ENCODE measurements at places on chromosomes 4 and X.

DNA sequence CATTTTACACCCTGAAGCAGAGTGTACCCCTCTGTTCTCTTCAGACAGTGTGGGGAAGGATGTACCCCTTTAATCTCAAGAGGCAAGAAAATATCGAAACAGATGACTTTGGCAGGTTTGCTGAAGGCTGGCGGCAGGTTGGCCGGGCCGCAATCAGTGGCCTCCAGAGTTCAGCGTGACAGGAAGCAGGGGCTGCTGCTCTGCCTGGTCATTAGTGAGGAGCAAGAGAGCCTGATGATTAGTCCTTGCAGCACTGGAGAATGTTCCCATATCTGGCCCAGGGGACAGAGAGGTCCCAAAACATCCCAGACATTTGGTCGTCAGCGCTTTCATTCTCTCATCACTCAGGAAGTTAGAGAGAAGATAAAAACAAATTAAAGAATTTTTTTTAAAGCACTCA lies 352.8 kb downstream of the SPRY1 start:
- no peak for DNase-seq

- peak; percentile 5 for DNase-seq
Measured at GRCh38 chr4:138565576-138565975, 323.4 kb upstream of the SLC7A11 start.

GRCh38 chr4:140250989-140251552 lies 97.1 kb upstream of the MAML3 start:
- DNase-seq, result no peak

DNA sequence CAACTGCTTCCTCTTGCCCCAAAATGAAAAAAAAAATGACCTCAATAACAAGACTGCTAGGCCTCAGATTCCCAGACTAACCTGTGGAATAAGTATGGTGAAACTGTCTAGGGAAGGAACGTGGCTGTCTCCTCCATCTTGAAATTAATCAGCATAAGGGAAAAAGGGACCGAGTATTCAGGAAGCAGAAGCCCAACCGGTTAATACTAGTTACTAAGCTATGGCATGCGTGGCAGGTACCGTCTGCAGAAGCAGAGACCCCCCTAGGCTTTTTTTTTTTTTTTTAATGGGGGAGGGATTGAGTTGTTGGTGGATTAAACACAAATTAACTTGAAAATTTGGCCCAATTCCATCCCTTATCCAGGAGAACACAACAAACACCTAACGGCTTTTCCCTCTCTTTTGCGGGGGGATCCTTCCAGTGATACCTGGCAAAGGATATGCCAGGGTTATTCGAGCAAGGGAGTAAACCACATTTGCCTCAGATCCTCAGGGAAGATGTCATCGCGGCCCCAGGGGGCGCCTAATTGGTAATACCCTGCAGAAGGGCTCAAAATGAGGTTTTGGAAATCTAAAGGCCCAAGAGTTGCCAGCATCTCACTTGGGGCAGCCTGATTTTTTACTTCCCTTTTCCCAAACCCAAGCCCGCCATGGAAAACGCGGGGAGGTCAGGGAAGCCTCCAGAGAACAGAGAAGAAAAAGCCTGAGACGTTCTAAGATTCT lies 893 bp downstream of the RLIM start:
- peak; percentile 37 for DNase-seq

DNA sequence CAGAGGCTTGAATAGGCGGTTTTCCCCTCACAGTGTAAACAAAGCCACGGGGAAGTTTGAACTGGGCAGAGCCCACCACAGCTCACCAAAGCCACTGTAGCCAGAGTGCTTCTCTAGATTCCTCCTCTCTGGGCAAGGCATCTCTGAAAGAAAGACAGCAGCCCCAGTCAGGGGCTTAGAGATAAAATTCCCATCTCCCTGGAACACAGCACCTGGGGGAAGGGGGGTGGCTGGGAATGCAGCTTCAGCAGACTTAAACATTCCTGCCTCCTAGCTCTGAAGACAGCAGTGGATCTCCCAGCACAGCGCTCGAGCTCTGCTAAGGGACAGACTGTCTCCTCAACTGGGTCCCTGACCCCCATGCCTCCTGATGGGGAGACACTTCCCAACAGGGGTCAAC lies 44.0 kb upstream of the USP38 start:
- no peak for DNase-seq

GRCh38 chrX:139776599-139776998 lies 68.6 kb upstream of the MCF2 start:
- DNase-seq, result no peak

- DNase-seq, result no peak
Measured at GRCh38 chr4:2082118-2082517, 23.0 kb downstream of the NAT8L start.

DNA sequence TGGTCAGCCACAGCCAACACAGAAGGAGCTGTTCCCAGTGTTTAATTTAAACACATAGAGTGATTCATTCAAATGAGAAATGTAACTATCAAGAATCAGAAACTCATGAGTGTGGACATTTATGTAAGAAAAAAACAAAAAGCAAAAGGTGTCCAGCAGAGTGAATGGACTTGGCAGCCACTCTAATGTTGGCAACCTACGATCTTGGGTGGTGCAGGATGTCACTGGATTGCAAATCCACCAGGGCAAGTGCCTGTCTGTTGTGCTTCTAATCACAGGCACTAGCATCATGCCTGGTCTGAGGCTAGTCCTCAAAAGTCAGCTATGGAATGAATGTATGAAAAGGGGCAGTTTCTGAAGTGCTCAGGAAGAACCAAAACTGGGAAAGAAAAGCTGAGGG lies 277.7 kb upstream of the CLNK start:
- DNase-seq, result no peak

DNA sequence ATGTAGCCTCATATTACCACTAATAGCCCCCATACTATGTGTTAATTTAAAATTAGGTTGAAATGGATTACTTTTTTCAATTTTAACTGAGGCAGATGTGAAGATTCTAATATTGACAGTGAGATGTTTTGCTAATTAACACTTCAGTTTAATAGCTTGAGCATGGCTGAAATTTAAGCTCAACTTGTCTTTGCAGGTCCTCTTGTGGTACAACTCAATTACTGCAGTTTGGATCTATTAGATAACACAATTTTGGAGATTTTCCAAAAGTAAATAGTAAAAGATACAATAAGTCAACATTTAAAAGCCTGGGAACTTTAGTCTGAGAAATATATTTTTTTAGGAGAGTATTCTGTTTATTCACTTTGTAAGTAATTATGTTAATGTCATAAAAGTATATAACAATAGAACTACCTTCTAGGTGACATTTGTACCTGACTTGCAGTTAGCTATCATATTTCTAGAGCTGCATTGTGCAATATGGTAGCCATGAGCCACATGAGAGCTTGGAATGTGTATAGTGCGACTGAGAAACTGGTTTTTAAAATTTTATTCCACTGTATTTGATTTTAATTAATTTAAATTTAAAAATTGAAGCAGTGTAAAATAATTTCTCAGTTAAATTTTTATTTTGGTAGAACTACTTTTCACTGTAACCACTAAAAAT lies 73.1 kb upstream of the FMR1 start:
- DNase-seq, result peak; percentile 1

GRCh38 chr4:13364653-13365052 lies 119.5 kb downstream of the RAB28 start:
- DNase-seq, result no peak

DNA sequence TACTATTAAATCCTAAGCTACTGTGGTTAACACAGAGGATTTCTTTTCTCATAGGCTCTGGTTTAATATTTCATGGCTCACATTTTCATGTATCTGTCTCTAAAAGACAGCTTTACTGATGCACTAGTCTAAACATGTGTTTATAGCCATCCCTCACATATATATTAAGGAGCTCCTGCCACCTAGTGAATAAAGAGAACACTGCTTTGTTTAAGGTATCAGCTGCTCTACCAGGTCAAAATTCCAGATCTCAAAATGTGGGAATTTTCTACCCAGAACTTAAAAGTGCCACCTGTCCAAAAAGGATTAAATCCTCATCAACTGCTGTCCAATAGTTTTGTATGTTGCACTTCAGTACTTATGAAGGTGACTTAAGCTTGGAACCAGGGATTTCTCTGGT lies 188.5 kb upstream of the TEX13C start:
- peak; percentile 2 for DNase-seq

- DNase-seq, result no peak
Measured at GRCh38 chr4:55178226-55179005, 53.0 kb upstream of the KDR start.

DNA sequence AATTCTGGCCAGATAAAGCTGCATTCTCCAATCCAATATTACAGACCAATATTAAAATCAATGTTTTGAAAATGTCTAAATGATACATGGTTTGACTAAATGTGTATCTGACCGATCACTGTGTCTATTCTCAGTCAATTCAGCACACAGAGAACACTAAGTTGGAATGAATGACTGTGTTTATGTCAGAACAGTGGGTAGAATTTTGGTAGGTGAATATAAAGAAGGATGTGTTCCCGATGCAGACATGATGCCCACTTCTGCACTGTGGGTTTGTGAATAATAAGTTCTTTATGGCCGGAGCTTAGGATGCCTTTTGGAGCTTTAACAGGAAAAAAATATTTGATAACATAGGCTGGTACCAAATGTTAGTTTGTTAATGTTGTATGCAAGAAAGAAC lies 113.2 kb upstream of the GIMD1 start:
- DNase-seq, result no peak

GRCh38 chr4:186058253-186058979 lies 10.5 kb upstream of the TLR3 start:
- DNase-seq, result no peak

GRCh38 chr4:29046781-29047180 lies 1673.4 kb upstream of the PCDH7 start:
- DNase-seq, result no peak

- peak; percentile 89 for DNase-seq
Measured at GRCh38 chr4:186037692-186038658, 31.0 kb upstream of the TLR3 start.
